ENCODE measurements at places on chromosomes 2 and 18.
A peak's percentile ranks its signal among the peaks of the same experiment; 100 is the strongest.

- no peak for DNase-seq
Measured at GRCh38 chr2:1960761-1961160, 216.4 kb upstream of the PXDN start.

- DNase-seq: no peak
Measured at GRCh38 chr2:176022048-176022447, 20.0 kb upstream of the LNPK start.

- DNase-seq: peak; percentile 46
Measured at GRCh38 chr2:54048117-54048785, 67.2 kb upstream of the ACYP2 start.

DNA sequence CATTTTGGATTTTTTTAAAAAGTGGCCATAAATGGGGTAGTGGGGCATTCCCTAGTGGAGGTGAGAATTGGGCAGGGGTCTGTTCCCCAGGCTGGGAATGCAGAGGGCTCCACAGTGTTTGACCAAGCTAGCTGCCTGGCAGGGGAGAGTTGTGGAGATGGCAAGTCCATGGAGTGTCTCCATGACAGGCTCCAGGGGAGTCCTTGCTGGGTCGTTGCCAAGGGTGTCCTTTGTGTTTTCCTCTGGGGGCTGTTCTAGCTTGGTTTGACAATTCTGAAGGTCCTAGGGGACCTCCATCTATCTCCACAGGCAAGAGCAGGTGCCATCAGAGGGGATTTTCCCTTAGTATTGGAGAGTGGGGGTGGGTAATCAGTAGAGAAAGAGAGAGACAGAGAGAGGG lies 265.3 kb downstream of the DYSF start:
- DNase-seq: no peak

GRCh38 chr18:10685484-10685883 lies 159.7 kb downstream of the NAPG start:
- DNase-seq: no peak

GRCh38 chr2:240369801-240370585 lies 65.5 kb upstream of the GPC1 start:
- DNase-seq: no peak

GRCh38 chr2:64394153-64394552 lies 59.8 kb upstream of the LGALSL start:
- DNase-seq: no peak

GRCh38 chr2:65969161-65969560 lies 465.8 kb upstream of the MEIS1 start:
- no peak for DNase-seq

DNA sequence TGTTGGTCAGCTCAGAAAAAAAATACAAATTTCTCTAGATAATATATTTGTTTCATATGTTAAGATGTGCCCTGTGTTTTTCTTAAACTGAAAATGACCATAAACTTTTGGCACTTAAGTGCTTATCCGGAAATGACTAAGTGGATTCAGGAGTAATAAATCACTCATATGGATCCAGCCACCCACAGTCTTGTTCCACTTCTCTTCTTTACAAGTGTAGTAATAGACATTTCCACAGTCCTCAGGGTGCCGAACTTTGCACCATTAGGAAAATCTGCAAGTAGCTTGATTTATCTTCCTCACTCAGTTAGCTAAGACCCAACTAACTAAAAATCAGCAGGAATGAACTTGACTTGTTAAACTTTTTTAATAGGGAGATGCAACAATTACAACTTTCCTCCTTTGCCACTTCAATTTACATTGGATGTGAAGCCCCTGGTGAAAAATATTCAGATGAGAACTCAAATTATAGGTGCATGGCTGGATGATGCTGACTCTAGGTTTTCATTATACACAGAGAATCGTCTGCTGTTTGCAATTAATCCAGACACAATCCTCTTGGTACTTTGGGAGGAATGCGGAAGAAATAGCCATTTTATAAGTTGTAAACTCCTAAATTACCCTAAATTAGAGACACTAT lies 322.5 kb downstream of the ARHGAP15 start:
- DNase-seq: peak; percentile 43

GRCh38 chr2:176582990-176583481 lies 313.8 kb downstream of the MTX2 start:
- DNase-seq: peak; percentile 91

GRCh38 chr2:26883956-26884355 lies 36.0 kb downstream of the DPYSL5 start:
- DNase-seq: no peak

DNA sequence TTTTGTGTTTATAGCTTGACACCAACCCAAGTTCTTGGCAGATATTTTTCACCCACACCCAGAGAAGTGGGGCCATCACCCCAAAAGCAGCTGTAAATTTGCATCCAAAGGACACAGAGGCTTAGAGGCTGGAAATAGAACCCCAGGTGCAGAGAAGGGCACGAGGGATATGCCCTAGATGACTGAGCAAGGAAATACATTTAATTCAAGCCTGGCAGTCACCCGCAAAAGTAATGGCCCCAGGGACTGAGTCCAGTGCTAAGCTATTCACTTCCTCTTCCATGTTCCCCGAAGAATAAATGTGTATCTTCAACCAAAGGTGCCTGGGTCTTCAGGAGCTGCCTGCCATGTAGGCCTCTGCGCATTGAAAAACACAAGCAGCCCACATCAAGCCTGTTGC lies 14.0 kb upstream of the REG3G start:
- no peak for DNase-seq

GRCh38 chr2:47720036-47720435 lies 62.9 kb upstream of the MSH6 start:
- DNase-seq: no peak

DNA sequence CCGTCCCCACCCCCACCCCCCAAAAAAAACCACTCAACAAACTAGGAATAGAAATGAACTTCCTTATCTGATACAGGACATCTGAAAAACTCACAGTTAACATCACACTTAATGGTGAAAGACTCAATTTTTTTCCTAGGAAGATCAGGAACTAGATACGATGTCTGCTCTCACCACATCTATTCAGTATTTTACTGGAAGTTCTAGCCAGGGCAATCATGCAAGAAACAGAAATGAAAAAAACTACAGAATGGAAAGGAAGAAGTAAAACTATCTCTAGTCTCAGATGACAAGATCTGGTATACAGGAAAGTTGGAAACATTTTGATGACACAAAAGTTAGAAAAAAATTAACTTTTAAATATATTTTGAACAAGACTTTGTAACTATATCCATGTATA lies 114.4 kb upstream of the FZD5 start:
- no peak for DNase-seq

GRCh38 chr2:43515807-43516497 lies 79.9 kb downstream of the THADA start:
- peak; percentile 43 for DNase-seq

DNA sequence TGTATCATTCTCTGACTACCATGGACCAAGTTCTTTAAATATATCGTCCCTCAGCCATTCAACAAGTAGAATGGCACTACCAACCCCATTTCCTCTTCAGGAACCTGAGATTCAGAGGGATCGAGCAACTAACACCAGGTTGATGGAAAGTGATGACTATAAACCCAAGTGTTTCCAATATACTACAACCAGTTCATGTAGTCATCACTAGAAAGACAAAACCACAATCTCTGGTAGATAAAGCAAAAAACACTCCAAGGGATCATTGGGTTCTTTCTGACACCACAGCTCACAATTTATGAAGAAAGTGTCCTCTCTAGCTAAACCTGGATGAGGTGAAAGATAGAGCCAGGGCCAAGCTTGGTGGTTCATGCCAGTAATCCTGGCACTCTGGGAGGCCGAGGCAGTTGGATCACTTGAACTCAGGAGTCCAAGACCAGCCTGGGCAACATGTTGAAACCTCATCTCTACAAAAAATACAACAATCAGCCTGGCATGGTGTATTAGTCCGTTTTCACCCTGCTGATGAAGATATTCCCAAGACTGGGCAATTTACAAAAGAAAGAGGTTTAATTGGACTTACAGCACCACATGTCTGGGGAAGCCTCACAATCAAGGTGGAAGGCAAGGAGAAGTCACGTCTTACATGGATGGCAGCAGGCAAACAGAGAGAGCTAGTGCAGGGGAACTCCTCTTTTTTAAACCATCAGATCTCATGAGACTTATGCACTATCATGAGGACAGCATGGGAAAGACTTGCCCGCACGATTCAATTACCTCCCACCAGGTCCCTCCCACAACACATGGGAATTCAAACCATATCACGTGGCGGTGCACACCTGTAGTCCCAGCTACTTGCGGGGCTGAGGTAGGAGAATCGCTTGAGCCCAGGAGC lies 2.2 kb downstream of the CD226 start:
- no peak for DNase-seq

GRCh38 chr2:3522961-3523421 lies 3.7 kb upstream of the ADI1 start:
- no peak for DNase-seq

DNA sequence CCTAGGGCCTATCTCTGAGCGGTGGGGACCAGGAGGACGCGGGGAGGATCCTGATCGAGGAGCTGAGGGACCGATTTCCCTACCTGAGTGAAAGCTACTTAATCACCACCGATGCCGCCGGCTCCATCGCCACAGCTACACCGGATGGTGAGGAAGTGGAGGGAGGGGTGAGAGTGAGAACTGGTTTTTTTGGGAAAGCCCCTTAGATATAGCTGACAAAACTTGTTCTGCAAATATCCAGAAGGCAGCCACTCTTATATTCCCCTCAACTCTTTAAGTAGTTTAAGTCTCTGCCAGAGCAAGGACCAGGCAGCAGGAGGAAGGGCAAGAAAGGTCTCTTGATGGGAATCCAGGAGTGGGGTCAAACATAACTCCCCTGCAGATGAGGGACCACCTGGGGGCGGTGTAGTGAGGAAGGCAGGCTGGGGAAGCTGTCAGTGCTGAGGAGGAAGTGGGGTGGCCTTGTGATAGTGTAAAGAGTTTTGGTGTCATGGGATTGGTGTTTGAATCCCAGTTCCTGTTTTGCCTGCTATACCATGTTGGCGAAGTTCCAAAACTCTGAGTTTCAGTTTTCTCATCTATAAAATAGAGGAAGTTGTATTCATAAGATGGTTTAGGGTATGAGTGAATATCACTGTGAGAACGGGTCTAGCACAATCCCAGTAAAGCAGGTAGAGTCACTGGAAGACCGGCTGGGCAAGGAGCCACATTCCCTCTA lies 3.4 kb downstream of the NAGK start:
- peak; percentile 94 for DNase-seq

GRCh38 chr2:120597595-120598193 lies 138.0 kb upstream of the GLI2 start:
- no peak for DNase-seq

- no peak for DNase-seq
Measured at GRCh38 chr2:42067521-42067920, 19.7 kb downstream of the PKDCC start.

GRCh38 chr2:136107051-136108033 lies 10.6 kb downstream of the CXCR4 start:
- no peak for DNase-seq

- DNase-seq: peak; percentile 17
Measured at GRCh38 chr2:219726916-219727315, 99.5 kb downstream of the SLC4A3 start.

DNA sequence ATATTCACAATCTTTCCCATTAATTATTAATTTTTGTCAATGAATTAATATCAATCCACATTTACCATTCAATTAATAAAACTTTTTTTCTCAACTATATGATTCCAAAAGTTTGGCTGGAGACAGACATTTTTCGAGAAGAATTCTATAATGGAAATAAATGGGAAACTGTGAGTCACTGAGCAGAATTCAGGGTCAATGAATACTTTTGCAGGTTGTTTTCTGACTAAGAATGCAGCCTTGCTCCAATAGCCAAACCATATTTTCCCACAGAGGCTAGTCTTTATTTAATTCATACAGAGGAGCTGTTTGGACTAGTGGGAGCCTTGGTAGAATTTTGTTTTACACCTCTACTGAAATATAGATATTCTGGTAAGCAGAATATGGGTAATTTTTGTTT lies 82.3 kb downstream of the ARHGAP28 start:
- DNase-seq: no peak

DNA sequence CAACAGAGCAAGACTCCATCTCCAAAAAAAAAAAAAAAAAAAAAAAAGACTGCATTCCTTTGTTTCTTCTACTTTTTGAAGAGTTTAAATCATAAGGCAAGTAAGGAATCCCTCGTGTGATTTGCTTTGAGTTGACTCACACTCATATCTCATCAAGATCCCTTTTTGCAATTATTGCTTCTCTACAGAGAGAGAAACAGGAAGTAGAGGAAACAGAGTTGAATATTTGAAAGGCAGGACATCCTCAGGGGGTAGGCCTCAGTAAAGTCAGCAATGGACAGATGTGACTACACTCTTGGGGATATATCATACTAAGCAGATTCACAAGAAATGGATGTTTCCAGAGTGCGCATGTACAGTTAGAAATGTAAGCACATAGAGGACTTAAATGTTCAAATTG lies 11.2 kb upstream of the EFR3B start:
- peak; percentile 49 for DNase-seq

DNA sequence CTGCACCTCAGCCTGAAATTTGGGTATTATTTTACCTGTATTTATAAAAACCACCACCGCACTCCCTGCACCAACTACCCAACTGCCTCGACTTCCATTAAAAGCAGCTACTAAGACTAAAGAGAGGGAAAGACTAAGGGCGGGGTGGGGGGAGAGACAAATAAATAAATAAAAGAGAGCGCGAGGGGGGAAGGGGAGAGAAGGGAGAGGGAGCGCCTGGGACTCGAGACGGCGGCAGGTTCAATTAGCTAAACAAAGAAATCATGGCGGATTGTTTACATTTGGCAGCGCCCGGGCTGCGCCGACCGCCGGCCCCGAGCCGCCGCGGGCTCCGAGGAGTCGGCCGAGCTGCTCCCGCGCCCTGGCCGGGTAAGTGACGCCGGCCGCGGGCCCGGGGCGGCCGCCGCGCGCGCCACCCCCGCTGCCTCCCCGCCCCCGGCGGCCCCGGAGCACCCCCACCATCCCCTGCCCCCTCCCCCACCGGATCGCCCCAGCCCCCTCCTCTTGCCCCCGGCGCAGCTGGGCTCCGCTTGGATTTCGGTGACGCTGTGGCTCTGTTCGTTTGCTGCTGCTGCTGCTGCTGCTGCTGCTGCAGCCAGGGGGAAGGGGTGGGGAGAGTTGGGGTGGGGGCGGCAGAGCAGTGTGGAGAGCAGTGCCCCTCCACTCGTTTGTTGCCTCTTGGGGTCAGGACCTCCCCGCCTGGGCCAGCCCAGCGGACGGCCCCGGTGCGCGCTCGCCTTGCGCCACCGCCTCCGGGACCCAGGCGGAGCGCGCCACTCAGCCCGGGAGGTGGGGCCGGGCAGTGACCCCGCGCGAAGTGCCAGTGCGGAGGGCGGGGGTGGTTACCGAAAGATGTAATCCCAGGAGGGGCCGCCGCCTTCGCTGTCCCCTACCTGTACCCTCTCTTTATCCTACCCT lies 187.2 kb upstream of the FANCL start:
- peak; percentile 31 for DNase-seq

DNA sequence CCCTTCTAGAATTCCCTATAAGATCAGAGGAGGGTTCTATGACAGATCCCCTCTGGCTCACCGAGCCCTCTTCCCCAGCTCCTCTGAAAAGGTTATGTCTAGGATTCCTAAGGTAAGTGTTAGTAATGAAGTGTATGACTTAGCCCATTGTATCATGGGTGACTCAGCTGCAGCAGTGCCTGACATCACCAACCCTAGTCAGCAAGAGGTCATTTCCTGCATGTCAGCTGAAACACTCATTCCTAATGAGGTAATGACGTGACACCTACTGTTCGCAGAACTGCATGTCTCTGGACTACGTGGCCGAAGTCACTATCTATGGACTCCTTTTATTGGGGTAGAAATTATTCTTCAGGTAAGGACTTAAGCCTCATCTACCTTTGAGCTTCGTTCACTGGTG lies 196.1 kb upstream of the MYT1L start:
- no peak for DNase-seq
